ENCODE measurements at places on chromosomes 2 and 18.
A peak's percentile ranks its signal among the peaks of the same experiment; 100 is the strongest.

DNA sequence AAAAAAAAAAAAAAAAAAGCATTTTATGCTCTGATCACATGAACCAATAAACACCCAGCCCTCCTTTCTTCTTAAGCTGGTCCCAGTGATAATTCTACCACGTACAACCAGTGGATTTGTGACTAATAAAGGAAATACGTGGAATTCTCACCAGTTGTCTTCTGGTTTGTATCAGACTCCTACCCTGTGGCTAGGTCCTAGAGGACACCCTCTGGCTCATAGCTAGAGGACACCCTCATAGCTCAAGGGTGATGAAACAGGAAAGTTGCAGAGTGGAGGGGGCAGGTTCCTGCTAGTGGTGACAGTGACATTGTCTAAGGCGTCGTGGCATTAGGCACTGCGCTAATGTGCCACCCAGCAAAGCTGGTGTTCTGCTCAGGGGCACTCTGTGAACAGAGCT lies 167.8 kb downstream of the BCL11A start:
- DNase-seq: no peak

DNA sequence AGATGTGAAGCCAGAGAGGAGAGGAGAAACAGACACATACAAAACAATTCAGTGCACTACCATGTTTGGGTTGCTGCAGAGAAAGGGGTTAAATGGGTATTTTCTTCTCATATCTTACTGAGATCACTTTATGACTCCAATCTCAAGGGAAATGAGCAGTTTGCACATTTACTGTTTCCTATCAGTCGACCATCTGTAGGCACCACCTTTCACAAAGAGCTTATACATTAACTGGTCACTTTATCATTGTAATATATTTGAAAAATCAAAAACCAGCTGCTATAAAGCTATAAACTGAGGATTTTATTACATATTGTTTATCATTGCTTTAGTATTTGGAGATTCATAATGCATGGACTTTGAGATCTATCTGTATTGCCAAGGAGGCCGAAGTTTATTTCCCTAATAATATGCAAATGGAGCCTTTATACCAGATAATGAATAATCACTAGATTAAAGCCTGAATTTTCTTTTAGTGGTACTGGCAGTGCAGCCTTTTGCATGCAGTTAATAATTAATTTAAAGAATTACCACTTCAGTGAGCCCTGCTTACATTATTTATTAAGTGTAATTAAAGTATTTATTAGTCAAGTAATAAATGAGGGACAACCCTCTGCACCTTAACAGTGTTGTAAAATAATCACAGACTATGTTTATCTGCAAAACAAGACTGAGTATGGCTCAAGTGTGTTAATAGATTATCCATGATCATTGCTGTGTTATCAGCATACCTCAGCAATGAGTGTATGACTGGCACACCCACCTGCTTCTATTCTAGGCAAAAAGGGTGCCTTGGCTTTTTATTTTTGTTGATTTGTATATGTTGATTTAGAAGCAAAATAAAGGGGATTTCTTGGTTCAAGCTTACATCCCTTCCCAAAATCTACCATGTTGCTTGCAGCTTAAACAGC lies 167.7 kb upstream of the SLC14A2 start:
- no peak for DNase-seq

- DNase-seq: no peak
Observed at GRCh38 chr2:236177604-236177966, 9.4 kb upstream of the GBX2 start.

GRCh38 chr2:85854166-85854509 lies 34.7 kb downstream of the ST3GAL5 start:
- no peak for DNase-seq

- DNase-seq: no peak
Observed at GRCh38 chr2:236136538-236136937, 31.6 kb downstream of the GBX2 start.

- peak; percentile 57 for DNase-seq
Observed at GRCh38 chr2:3805201-3805939, 102.0 kb downstream of the DCDC2C start.

- no peak for DNase-seq
Observed at GRCh38 chr2:12819103-12819475, 102.4 kb downstream of the TRIB2 start.

GRCh38 chr2:196640031-196640548 lies 575 bp downstream of the CCDC150 start:
- no peak for DNase-seq

DNA sequence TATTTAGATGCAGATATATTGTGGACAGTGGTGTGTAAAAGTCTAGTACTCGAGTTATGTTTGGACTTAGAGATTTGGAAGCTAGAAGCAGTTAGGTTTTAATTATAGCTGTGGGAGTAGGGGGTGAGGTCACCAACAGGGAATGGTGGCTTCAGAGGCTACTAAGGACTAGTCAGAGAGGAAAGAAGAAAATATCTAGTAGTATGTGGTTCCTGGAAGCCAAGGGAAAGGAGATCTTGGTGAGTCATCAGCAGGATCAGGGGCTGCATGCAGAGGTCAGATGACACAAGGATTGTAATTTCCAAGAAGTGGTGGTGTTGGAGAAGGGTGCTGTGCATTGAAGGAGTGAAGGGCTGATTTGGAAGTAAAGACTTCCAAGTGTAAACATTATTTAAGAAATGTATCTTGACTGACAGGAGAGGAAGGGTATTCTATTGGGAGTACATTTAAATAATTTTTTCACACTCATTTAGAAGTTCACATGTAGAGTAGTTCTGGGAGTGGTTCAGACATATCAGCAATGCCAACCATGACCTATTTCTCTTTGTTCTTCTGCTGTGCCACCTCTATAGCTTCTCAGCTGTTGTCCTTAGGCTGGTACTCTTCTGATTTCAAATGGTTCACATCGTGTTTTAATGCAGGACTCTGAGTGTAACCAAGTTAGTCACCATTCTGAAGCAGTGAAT lies 59.1 kb downstream of the ACSL3 start:
- no peak for DNase-seq

- no peak for DNase-seq
Observed at GRCh38 chr18:59916746-59917145, 16.9 kb downstream of the PMAIP1 start.

GRCh38 chr18:45854036-45854586 lies 28.6 kb downstream of the SIGLEC15 start:
- no peak for DNase-seq

- no peak for DNase-seq
Observed at GRCh38 chr2:154825358-154825757, 126.9 kb downstream of the KCNJ3 start.

- DNase-seq: no peak
Observed at GRCh38 chr2:113216321-113216720, 42.5 kb downstream of the PSD4 start.

GRCh38 chr2:241213041-241213440 lies 24.6 kb downstream of the ANO7 start:
- DNase-seq: no peak

- DNase-seq: no peak
Observed at GRCh38 chr2:85779641-85780315, 26.0 kb downstream of the ATOH8 start.

DNA sequence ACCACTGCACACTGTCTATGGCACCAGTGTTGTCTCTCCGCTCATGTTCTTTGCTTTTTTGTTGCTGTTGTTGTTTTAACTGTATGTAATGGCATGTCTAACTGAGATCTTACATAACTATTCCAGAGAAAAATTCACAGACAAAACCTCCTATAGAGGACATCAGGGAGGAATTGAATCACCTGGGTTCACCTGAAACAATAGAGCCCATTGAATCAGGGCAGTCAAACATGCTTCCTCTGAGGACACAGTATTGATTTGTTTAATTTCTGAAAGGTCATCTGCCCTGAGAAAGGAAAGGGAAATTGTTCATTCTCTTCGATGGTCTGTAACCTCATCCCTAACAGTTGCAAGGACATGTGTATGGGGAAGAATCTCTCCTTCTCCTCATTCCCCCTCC lies 237.5 kb downstream of the SRBD1 start:
- no peak for DNase-seq

DNA sequence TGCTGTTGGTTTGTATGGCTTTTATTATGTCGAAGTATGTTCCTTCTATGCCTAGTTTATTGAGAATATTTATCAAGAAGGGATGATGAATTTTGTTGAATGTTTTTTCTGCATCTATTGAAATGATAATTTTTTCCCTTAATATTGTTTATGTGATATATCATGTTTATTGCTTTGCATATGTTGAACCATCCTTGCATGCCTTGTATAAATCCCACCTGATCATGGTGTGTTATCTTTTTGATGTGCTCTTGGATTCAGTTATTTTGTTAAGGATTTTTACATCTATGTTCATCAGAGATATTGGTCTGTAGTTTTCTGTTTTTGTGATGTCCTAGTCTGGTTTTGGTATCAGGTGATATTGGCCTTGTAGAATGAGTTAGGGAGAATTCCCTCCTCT lies 50.8 kb downstream of the G6PC2 start:
- no peak for DNase-seq

DNA sequence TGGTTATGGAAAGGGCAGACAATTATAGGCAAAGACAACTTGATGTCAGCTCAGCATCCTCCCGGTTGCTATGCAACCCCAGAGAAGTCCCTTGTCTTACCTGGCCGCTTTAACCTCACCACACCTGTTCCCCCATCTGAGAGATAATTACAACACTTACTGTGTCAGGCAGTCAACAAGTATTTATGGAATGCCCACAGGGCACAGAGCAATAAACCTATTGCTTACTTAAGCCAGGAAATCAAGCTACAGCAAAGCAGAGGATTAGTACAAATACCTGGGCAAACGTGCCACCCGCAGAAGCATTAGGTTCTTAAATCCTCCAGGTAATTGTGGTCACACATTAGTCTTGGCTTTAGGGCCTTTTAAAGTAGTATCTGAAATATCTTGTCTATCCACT lies 320.4 kb upstream of the REV1 start:
- DNase-seq: no peak

DNA sequence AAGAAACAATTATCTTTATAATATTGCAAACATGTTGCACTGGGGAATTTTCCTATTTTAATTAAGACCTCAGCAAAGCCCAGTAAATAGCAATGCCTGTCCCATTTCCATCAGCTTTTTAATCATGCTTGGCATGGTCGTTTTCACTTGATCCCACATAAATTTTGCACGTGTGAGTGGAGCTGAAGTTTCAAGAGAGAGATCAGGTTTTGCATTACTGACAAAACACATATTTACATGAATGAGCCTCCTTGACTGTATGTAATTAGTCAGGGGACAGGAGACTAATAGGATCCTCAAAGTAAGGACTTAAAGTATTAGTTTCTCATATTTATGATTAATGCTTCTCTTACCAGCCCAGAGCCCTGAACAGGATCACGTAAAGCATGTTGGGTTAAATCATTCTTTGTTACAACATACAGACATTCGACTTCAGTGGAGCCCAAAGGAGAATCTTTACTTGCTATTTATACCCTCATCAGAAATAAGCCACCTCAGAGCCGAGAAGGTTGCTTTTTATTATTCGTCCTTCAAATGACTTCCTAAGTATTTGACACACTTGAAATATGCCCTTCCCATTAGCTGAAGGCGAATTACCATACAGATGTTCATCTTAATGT lies 711.3 kb downstream of the GALR1 start:
- no peak for DNase-seq

DNA sequence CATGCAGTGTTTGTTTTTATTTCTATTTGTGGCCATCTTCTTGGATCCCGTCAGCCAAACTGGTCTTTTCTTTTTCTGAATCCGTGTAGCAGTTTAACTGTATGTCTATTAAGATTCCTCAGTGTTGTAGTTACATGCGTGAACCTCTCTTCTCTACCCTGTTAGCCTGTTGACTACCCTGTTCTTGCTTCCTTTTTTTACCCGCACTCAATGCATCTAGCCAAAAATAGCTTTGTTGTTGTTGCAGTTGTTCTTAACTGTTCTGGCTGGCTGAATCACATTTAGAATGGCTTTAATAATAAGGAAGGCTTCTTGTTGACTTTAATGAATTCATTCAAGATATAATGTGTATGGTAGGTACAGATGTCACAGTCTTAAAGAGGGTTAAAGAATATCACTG lies 137.1 kb downstream of the LCLAT1 start:
- no peak for DNase-seq

DNA sequence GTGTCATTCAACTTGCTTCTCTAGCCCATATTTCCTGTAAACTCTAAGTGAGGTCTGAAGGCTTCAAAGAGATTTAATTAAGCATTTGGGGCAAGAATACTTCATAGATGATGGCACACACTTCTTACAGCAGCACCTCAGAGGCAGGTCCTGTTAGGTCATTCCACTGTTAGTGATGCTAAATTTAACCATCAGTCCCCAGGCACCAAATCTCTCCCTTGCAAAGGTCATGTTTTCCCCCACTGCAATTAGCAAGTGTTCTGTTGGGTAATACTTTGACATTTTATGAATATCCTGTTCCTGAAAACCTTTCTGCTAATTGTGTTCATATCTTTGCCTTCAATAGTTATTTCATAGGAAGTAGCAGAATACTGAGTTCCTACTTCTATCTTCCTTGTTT lies 117.0 kb downstream of the STK39 start:
- peak; percentile 43 for DNase-seq

DNA sequence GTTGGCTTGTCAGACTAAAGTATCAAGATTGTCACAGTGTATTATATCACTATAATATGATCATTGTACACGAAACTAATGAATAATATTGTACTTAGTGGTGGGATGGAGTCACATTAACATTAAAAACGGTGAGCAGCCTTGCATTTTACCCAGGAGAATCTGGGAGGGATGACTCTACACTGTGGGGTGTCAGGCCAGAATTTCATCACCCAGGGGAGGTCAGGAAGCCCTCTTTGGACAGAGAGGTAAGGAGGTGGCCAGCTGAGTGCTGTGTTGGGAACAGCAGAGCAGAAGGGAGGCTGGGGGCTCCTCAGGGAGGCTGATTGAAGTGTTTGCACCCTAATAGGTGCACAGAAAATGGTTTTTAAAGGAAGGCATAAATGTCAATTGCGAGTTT lies 33.0 kb downstream of the CDCA7 start:
- DNase-seq: no peak

DNA sequence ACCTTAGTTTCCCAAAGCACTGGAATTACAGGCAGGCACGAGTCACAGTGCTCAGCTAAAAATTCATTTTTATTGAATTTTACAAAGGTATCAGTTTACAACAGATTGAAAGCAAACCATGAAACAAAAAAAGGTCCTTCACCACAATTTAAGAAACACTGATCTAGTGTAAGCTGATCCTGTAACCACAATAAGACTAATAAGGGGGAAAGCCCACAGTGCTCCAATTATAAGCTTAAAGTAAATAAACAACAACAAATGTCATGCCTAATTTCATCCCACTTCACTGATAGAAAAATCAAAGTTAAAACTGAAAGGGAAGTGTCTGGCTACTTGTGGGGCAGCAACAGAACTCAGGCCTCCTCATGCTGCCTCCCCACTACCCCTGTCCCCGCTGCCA lies 49.2 kb downstream of the ICA1L start:
- peak; percentile 77 for DNase-seq

DNA sequence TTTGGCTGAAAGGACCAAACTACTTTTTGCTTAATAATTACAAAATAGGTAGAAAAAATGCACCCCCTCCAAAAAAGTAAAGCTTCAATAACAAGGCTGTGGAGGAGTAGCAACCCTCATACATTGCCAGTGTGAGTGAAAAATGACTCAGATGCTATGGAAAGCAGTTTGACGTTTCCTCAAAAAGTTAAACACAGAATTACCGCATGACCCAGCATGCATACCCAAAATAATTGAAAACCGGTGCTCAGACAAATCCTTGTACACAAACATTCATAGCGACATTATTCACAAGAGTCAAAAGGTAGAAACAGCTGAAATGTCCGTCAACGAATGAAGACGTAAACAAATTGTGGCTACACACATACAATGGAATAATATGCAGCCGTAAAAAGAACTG lies 38.8 kb upstream of the DAPL1 start:
- DNase-seq: no peak

Data from NCI-H2171 treated with DMSO at 0.1 percent for 48 hours (cell line).